ENCODE measurements at places on chromosomes 16 and 17. TPM values are rescaled to one million over a fixed set of nuclear protein-coding genes. Genes with fewer than 3 reads are reported as not detected.

The CMC2 gene
- total RNA-seq = 57.7 TPM

The NHLRC4 gene
- 0.13 TPM for total RNA-seq

The MPHOSPH6 gene
- 16.8 TPM for total RNA-seq

The CCL4L2 gene
- total RNA-seq = not detected

The C16orf96 gene
- total RNA-seq = not detected

The CMTM1 gene
- 5.8 TPM for total RNA-seq

The C17orf78 gene
- total RNA-seq = not detected

The KRT23 gene
- total RNA-seq = 4.1 TPM

The SLFN11 gene
- total RNA-seq = not detected

The HEATR3 gene
- 36.0 TPM for total RNA-seq

The SLC16A6 gene
- 1.3 TPM for total RNA-seq

The RRAD gene
- total RNA-seq = 0.08 TPM

The MYH8 gene
- not detected for total RNA-seq

The MRM1 gene
- total RNA-seq = 28.3 TPM

The KIF18B gene
- total RNA-seq = 12.2 TPM

The GPRC5C gene
- total RNA-seq = 149 TPM

The UMOD gene
- not detected for total RNA-seq

The SHCBP1 gene
- 15.5 TPM for total RNA-seq

The ASGR2 gene
- not detected for total RNA-seq

The MVD gene
- 100 TPM for total RNA-seq

The KRTAP4-4 gene
- not detected for total RNA-seq

The HASPIN gene
- 13.1 TPM for total RNA-seq

The HBA1 gene
- total RNA-seq = not detected

The VTN gene
- not detected for total RNA-seq

The SLC16A11 gene
- not detected for total RNA-seq

The KRTAP2-4 gene
- total RNA-seq = not detected

The TOM1L1 gene
- 25.9 TPM for total RNA-seq

The FZD2 gene
- 0.47 TPM for total RNA-seq

All from HT-29 (cell line).